Stimulated activated CD8-positive, alpha-beta memory T cell treated with anti-CD3 and anti-CD28 coated beads, Interleukin-7, amount 100 ng/mL, for 1 hour (primary cell): ENCODE measurements at places on chromosomes 6 and 20.

DNA sequence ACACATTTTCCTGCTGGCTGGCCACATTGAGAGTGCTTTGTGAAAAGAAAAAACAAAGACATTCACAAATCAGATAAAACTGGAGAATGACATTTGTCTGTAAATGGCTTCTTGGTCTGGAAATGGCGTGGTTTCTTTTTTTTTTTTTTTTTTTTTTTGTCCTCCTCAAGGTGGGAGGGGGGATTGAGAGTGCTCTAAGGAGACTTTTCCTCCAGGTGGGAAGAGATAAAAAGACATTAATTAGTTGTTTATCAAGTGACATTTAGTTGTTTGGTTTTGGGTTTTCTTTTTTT is 40.4 kb downstream of the GNAS start:
- no peak for DNase-seq

- no peak for DNase-seq
Measured at GRCh38 chr20:38158701-38159351, 6.2 kb downstream of the TGM2 start.

DNA sequence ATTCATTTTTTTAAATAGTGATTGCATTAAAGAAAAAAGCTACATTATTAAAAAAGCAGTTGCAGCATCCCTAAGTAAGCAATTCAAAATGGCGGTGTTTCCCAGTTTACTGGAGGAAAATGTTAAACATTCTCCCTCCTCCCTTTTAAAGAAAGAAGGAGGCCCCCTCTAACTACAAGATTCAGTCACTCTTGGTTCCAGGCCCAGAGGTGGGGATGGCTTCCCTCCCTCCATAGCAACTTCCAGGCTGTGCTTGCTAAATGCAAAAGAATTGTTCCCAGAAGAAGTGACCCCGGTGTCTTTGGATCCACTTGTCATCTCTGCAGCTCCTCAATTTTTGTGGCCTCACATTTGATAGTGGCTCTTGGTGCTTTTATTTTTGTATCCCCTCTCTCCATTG is 165.9 kb downstream of the SOBP start:
- no peak for DNase-seq

GRCh38 chr6:15429141-15430110 is 183.6 kb downstream of the JARID2 start:
- DNase-seq: no peak

- no peak for DNase-seq
Measured at GRCh38 chr6:33898771-33899170, 95.0 kb upstream of the MLN start.

DNA sequence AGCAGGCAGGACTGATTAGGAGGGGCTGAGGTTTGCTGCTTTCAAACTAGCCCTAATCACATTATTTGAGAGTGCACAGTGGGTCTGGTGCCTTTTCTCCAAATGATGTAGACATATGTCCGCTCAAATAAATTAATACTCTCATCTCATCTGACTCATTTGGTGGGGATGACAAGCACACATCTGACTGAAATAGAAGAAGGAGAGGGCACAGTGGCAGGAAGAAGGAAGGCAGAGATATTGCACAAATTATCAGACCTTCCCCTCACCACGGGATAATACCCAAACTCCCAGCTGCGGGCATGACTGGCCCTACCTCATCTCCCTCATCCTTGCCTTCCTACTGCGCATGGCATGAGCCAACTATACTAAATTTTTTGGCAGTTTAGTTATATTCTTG is 33.9 kb upstream of the TNFRSF21 start:
- no peak for DNase-seq

DNA sequence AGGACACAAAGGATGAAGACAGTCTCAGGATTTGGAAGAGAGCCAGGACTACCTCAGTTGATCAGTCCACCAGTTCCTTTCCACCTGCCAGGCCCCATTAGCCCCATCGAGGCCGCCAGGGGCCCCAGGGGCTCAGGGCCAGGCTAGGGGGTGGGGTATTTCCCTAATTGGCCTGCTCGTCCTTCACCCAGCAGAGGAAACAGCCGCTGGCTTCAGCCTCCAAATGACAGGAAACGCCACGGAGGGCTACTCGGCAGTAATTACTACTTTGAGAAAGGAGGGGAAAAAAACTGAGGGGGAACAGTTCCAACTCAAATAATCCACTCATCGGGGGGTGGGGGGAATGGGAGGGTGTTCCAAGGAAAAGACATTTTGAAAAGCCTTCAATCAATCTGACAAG is 42.7 kb downstream of the MAFB start:
- no peak for DNase-seq

DNA sequence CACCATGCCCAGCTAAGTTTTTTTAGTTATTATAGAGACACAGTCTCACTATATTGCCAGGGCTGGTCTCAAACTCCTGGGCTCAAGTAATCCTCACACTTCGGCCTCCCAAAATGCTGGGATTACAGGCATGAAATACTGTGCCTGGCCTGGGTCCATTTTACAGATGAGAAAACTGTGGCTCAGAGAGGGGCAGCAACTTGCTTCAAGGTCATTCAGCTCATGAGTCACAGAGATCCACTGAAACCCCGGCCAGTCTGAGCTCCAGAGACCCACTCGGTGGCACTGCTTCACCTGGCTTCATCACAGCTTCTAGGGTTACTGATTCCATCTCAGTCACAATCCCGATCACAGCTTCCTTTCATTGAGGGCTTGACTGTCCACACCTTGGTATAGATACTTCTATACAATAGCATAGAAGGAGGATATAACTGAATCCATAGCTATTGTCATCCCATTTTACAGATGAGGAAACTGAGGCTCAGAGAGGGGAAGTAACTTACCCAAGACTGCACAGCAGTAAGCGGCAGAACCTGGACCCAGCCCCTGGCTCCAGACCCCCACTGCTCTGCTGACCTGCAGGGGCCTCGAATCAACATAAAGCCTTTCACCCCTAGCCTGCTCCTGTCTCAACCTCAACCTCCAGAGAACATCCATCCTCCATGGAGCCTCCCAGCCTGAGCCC is 11.8 kb downstream of the NOL4L start:
- DNase-seq: no peak

DNA sequence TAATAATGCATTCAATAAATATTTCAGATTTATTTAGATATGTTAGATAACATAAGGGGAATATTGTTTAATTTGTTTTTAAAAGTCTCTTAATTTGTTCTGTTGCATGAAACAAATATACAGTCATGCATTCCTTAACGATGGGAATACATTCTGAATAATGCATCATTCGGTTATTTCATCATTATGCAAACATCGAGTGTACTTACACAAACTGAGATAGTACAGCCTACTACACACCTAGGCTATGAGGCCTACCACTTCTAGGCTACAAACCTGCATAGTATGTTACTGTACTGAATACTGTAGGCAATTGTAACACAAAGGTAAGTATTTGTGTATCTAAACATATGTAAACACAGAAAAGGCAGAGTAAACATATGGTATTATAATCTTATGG is 118.7 kb downstream of the EPHA7 start:
- DNase-seq: no peak

GRCh38 chr6:101126501-101126900 is 245.4 kb upstream of the ASCC3 start:
- DNase-seq: no peak

DNA sequence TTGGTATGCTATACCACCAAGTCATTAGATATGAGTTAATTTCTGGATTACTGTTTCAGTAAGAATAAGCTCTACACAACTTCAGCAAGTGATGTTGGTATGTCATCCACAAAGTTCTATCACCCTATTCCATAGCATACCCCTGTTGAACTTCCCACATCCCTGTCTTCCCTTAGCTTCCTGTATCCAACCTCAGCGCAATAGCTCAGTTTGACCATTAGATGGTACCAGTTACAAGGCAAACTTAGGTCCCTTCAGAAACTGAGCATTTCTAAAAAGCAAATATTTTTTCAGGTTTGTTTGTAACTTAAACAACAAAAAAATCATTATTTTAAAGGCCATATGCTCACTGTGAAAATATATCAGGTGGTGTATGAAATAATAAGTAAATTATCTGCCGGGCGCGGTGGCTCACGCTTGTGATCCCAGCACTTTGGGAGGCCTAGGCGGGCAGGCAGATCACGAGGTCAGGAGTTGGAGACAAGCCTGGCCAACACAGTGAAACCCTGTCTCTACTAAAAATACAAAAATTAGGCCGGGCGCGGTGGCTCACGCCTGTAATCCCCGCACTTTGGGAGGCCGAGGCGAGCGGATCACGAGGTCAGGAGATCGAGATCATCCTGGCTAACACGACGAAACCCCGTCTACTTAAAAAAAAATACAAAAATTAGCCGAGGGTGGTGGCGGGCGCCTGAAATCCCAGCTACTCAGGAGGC is 8.8 kb upstream of the MOG start:
- DNase-seq: no peak

GRCh38 chr6:22411376-22412105 is 114.7 kb upstream of the PRL start:
- no peak for DNase-seq

GRCh38 chr6:125668071-125668470 is 81.4 kb upstream of the HEY2 start:
- DNase-seq: no peak

DNA sequence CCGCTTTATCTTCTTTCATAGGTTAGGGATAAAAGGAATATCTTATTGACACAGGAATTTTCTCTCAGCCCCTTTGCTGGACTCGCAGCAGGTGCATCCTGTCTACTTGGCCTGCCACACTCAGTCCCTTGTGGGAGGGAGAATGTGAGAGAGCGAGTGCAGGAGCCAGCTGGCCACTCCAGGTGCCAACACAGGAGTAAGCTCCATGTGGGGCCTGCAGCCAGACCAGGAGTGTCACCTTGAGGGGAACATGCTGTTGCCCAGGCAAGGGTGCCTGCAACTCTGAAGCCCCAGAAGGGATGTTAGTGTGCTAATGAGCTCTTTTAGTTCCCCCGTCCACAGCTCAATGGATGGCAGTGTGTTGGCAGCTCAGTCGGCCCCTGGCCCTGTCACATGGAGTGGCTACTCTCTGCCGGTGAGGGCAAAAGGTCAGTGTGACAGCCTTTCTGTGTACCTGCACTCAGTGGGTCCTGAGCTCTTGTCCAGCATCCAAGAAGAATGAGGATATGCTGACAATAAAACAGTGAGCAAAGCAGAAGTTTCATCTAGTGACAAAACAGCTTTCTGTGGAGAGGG is 57.1 kb downstream of the CRYBG1 start:
- DNase-seq: no peak

DNA sequence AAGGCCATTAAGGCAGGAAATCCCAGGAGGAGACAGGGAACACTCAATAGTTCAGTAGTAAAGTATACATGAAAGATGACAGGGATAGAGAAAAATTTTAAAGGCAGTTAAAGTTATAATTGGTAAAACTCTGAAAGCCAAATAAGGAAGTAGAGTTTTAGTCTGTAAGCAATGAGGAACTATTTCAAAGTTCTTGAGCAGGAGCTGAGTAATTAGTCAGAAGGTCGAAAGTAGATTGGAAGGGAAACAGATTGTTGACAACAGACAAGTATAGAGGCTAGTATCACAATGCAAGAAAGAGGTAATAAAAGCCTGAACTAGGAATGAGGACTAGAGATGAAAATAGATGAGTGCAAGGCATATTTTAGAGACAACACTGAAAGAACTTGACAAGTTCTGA is 150.3 kb downstream of the CDK19 start:
- DNase-seq: no peak

DNA sequence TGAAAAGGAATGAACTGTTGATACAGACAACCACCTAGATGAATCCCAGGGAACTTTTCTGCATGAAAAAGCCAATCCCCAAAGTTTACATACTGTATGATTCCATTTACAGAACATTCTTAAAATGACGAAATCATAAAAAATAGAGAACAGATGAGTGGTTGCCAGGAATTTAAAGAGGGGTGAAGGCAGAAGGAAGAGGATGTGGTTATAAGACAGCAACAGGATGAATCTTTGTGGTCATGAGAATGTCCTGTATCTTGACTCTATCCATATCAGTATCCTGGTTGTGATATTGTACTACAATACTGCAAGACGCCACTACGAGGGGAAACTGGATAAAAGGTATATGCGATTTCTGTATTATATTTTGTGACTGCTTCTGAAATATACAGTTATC is 70.1 kb upstream of the EMILIN3 start:
- DNase-seq: no peak

GRCh38 chr6:4675121-4675520 is 101.1 kb upstream of the CDYL start:
- DNase-seq: no peak
